NCI-H82 (cell line): ENCODE measurements at places on chromosomes 1 and 21.

GRCh38 chr1:165841582-165842017, 14.2 kb downstream of the UCK2 start:
- no peak for DNase-seq

DNA sequence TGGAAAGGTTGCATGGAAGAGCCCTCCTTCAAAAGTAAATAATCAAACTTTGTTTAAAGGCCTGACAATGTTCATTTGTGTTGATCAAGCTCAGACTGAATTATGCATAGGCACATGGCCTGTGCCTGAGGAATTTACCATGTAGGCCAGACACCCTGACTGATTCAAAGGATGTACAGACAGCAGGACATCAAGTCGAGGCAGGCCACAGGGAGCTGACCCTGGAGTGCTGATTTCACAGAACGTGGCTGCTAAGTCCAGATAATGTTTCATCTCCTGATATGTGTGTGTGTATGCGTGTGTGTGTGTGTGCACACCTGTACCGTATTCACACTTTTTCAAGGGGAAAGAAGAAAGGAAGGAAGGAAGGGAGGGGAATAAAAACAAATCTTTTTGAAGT, 34.1 kb downstream of the NAV1 start:
- no peak for DNase-seq

DNA sequence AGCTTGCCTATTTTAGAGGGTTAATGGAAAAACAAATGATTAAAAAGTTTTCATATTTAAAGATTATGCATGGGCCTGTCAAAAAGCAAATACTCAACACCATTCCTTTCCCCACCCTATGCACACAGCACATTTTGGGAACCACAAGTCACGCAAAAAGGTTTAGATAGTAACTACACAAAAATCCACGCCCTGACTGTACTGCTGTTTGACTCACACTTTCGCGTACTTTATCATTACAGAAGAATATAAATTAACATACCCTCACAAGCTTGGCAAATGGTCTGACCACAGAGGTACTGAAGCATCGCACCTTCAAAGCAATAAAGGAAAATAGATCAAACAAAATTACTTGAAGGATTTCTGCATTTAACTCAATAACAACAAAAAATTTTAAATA, 1.4 kb downstream of the ATP5PO start:
- no peak for DNase-seq

- no peak for DNase-seq
Observed at GRCh38 chr1:227190321-227190720, 128.0 kb downstream of the CDC42BPA start.

- DNase-seq = no peak
Observed at GRCh38 chr1:19472174-19472573, 13.2 kb downstream of the CAPZB start.

- no peak for DNase-seq
Observed at GRCh38 chr1:245603311-245603865, 448.6 kb downstream of the KIF26B start.

DNA sequence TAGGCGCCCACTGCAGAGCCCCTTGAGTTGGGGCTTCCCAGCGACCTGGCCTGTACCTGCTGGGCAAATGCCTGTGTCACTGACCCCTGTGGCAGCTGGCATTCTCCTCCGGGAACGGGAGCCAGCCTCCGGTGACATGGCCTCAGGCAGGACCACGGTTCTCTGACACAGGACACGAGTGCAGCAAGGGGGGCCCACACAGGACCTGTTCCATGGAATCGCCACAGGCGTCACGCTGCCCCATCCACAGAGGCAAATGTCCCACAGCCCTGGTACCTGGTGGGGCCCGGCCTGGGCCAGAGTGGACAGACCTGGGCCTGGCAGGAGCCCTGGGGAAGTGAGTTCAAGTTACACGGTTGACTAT, 2.6 kb downstream of the ITGB2 start:
- no peak for DNase-seq

- no peak for DNase-seq
Observed at GRCh38 chr1:35120458-35121133, 41.4 kb downstream of the ZMYM1 start.

DNA sequence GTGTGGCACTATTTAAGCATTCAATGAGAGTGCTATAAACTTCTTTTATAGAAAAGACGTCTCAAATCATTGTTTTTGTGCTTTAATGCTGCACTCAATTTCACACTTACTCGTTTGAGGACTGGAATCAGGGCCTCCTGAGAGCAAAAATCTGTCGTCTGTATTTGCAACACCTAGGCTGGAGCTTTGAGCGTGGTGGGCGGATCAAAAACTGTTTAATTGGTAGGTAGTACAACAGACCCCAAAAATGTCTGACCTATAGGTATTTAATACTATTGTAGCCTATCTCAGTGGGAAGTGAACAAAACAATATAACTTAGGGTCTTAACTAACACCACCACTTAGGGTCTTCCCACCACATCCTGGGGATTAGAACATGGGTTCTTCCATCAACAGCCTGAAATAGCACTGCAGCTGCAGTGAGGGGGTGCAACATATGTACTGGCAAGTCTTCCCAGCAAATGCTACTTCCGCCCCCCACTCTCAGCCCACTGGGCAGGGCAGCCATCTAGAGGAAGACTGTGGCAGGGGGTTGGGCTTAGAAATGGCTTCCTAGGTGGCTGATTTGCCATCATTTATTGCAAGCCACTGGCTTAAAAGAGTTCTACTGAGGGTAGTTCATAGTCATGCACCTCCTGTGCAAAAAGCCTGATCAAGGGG, 48.3 kb downstream of the CD46 start:
- no peak for DNase-seq

DNA sequence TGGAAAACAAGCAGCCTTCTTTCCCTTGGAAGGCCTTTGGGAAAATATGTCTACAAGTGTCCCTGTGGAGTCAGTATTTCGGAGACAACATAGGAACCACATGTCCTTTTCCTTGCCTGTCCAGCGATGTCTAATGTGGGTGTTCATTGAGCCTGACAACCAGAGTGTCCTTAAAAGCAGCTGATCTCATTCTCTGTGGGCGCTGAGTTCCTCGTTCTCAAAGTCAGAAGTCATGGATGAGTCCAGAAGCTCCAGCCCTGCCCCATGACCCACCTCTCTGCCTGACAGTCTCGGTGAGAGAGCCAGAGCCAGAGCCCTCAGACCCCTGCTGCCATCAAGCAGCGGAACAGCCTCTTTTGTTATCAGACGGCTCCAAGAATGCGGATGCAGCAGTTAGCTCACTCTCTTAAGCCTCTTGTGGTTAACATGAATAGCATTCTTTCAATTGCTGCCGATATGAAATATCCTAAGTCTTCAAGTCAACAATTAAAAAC, 329.2 kb downstream of the TGFB2 start:
- peak; percentile 14 for DNase-seq

DNA sequence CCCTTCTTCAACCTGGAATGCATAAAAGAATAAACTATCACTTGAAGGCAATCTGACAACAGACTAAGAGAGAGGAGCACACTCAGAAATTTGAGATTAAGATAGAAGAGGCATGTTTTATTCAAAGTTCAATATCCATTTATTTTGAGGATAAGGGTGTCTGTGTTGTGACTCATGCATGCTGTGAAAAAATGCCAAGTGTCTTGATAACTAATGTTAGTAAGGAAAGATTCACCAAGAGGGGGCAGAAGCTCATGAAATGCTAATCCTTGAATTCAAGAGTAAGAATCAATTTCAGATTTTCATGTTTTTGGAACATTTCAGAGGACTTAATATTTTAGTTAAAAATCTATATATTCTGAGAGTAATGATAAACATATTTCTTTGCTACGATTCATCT, 94.0 kb downstream of the IFI44 start:
- no peak for DNase-seq

- no peak for DNase-seq
Observed at GRCh38 chr1:169326261-169326955, 41.2 kb downstream of the NME7 start.

GRCh38 chr1:60747353-60747752, 335.0 kb upstream of the NFIA start:
- no peak for DNase-seq

GRCh38 chr1:33050221-33051076, 13.8 kb upstream of the AK2 start:
- no peak for DNase-seq

GRCh38 chr1:94759188-94759587, 61.0 kb upstream of the SLC44A3 start:
- no peak for DNase-seq

DNA sequence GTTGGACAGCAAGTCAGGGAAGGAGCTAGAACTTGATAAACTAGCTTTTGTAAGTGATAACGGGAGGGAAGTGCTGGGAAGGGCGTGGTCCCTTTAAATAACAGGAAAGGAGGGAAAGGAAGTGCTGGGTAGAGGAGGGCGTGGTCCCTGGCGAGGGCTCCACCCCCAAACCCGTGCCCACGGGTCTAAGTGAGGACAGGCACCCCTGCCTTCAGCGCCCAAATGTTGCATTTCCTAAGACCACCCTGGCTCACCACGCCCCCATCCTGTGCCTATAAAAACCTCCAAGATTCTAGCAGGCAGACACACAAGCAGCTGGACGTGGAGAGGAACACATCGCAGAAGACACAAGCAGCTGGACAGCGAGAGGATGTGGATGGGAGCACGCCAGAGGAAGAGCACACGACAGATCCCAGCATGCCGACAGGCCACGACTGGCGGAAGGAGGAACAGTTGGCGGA, 58.5 kb downstream of the PALMD start:
- DNase-seq = peak; percentile 54

DNA sequence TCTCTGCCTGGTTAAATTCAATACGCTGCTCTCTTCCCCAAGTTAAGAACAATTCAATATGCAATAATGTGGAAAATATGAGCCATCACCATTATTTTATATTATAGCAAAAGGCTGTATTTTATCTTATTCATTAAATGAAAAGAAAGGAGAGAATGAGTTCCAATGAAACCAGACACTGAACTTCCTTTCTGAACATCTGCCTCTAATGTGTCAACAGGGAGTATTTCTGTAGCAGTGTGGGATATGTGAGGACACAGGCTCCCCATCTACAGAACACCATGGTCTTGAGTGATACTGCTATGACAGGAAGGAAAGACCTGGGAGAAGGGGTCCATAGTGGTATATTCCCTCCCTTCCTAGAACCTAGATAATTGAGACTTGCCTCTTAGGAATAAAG, 46.3 kb downstream of the CASQ2 start:
- no peak for DNase-seq

GRCh38 chr1:200890818-200891773, 3.6 kb upstream of the INAVA start:
- DNase-seq = peak; percentile 69

GRCh38 chr1:181083842-181084605, 4.5 kb upstream of the IER5 start:
- DNase-seq = peak; percentile 97

GRCh38 chr1:74811436-74812179, 78.7 kb downstream of the TYW3 start:
- peak; percentile 59 for DNase-seq

GRCh38 chr21:45267390-45267760, 20.3 kb downstream of the POFUT2 start:
- no peak for DNase-seq

- DNase-seq = no peak
Observed at GRCh38 chr1:166378805-166379204, 212.0 kb upstream of the FAM78B start.

DNA sequence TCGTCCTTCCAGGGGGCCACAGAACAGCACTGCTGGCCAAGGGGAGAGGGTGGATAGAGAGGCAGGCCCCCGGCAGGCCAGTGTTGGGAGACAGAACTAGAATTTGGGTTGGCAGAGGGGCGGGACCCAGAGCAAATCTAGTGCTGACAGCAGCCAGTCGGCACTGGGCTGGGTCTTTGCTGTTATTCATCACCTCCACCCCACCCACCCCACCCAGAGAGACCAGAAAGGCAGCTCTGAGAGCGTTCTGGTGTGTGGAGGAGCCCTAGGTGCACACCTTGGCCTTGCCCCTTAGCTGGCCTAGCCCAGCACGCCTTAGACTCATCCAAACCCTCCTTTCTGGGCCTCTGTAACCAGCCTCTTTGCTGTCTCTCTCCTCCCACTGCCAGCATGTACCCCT, 6.4 kb upstream of the PKP1 start:
- no peak for DNase-seq

GRCh38 chr1:180954005-180954800, 41.5 kb downstream of the KIAA1614 start:
- DNase-seq = no peak

DNA sequence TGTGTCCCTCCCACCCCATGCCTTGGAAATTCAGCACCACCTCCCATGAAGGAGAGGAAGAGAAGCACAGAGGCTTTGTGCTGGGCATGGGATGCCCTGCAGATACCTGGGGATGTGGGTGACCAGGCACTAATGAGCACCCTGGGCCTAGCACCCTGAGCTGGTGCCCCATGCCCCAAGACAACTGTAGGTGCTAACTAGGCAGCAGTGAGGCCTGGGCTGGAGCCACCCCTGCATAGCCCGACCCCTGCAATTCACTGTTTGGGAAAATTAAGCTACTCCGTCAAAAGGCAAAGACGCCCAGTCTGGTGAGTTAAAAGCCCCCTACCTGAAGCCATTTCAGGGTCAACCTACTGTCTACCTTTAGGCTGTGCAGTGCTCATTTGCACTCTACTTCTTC, 5.4 kb downstream of the KCNA2 start:
- no peak for DNase-seq

DNA sequence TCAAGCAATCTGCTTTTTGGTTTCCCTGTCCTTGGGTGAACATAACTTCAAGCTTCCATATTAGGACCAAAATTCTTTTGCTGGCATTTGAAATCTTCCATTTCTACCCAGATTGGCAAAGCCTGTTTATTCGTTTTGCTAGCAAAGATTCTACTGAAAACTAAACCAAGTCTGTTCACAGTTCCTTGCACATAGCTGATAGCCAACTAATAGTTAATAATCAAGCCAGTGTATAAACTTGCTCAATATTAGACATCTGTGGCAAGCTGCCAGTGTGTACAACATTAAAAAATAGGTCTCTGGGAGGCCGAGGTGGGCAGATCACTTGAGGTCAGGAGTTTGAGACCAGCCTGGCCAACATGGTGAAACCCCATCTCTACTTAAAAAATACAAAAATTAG, 6.3 kb downstream of the APP start:
- DNase-seq = no peak

GRCh38 chr21:45324489-45325205, 37.0 kb upstream of the POFUT2 start:
- DNase-seq = no peak

DNA sequence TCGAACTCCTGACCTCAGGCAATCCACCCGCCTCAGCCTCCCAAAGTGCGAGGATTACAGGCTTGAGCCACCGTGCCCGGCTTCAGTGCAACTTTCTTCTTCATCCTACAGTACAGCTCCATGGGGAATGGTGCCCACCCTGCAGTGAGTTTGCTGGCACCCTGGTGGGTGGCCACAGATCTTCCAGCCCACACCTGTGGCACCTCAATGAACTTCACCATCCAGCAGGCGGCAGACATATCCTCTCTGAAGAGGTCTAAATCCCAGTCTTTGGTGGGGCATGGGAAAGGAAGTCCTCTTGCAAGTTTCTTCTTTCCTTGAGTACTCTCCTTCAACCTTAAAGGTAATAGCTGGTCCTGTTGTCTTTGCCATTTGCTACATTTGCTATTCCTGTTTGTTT, 18.1 kb upstream of the ZBTB8A start:
- DNase-seq = peak; percentile 22

DNA sequence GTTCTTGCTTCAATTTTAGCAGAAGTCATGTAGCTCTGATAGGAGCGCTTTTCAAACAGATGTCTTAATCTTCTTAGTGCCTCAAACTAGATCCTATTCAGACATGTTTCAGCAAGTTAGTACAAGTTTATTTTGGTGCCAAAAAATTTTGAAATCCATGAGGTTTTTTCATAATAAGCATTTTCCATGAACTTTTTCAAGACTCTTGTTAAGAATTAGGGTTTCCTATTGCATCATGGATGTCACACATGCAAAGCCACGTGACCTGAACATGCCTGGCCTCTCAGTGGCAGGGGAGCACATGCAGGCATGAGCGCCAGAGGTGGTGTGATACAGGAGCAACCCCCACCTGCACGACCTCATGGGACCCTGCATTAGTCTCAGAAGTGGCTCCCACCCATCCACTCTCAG, 67.6 kb downstream of the POFUT2 start:
- DNase-seq = peak; percentile 13
